ENCODE measurements at places on chromosomes 2 and 18.

- DNase-seq = peak; percentile 74
These were observed 341.3 kb downstream of the MYCN start for GRCh38 chr2:16281451-16282335.

DNA sequence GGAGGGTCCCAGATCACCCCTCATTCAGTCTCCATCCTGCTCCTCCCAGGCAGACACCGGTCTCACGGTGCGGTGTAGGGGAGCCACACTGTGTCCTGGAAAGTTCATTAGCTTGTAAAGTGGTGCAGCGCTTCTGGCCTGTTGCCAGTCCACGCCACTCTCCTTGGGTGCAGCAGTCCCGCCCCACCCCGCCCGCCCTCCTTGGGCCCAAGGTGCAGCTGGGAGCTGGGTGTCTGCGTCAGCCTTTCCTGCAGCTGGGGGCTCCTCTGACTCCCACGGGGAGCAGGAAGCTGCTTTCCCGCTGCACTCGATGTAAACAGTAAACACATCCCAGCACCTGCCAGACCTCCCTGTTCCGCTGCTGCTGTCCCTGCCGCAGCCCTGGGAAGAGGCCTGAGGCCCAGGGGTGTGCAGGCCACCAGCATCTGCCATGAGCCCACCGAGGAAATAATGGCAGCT, 53.8 kb upstream of the ASB18 start:
- DNase-seq = no peak

- no peak for DNase-seq
These were observed 11.2 kb downstream of the EFR3B start for GRCh38 chr2:25053041-25053440.

- DNase-seq = peak; percentile 88
These were observed 24.1 kb upstream of the CHRNA1 start for GRCh38 chr2:174788291-174788929.

DNA sequence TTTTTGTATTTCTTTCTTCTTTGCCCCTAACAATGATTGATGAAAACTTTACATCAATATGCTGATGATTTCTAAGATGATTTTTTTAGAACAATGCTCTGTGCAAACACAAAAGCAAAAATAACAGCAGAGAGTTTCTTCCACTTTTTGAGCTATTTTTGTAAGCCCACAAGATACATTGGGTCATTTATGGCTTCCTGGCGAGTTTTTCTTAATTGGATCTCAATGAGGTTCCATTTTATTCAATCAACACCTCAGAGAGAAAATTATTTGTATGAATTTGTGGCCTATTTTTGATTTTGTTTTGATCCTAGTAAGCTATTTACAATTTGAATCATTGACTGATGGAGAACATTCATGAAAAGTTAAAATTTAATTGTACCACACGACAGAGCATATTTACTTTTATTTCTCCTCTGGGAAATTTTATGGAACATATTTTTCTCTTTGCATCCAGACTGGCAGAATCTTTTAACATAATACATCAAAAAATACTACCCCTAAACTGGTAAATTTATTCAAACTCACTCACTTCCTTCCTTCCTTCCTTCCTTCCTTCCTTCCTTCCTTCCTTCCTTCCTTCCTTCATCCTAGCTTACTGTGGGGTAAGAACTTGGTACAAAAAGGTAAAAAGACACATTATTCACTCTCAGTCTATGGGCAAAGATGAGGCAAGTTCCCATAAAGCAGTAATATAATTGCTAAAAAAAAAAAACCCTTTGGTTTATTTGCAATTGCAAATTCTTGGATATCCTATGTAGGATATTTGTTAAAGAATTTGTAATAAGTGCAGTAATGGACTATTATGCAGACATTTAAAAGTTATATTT, 710.4 kb downstream of the SLC4A3 start:
- no peak for DNase-seq

DNA sequence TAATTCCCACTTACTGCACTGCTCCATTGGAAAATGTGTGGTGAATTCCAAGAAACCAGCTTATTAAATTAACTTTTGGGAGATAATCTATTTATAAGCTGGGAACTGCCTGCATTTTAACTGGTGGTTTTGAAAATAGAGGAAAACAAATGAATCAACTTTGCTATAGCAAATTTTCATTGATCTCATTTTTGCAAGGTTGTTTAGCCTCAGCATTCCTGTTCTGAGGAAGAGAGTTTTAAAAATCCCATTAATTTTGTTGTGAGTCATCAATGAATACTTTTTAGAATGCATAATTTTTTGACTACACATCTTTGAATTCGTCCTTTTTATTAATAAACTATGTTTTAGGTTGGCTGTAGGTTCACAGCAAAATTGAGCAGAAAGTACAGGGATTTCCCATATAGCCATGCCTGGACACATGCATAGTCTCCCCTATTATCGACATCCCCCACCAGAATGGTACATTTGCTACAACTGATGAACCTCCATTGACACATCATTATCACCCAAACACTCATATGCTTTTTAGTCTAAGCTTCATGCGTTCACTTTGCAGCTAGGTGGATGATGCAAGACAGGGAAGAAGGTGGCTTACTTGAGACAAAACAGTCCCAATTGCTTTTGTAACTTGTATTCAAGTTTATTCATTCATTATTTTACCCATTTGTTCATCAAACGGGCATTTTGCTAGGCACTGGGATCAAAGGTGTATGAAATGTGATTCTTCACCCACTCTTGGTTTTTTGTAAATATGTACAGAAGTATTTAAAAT, 106.9 kb downstream of the ZNF521 start:
- DNase-seq = no peak

DNA sequence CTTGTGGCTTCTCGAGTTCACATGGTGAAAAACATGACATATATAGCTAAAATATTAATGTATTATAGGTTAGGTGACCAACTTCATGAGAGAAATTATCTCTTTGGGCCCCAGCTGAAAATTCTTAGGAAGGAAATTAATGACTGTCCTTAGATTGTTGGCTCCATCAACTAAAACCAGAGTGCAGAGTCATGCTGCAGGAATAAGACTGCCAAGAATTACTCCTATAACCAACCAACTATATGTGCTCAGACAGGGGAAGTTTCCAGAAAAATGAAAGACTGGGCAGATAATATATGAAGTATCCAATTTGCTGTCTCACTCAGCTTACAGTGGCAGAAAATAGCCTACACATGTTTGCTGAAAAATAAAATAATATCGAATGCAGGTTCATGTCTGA, 71.0 kb upstream of the TMEFF2 start:
- DNase-seq = no peak

GRCh38 chr2:102313025-102313424, 1.7 kb downstream of the IL1RL1 start:
- no peak for DNase-seq

DNA sequence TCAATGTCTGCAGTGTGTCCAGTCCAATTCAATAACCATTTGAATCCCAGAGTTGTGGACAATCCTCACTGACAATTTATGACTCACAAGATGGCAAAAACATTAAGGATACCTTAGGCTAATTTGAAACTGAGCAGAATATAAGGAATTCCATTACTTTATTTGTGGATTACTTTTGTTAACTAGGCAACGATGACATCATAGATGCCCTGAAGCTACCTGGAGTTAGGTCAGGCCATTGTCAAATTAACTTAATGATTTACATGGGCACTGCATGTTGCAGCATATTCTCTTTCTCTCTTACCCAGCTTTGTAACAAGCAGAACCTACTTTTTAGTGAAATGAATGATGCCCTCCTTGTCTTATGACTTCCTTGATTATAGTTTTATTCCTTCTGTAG, 100.0 kb upstream of the CDCA7 start:
- DNase-seq = no peak

- no peak for DNase-seq
These were observed 764.9 kb downstream of the TMEM182 start for GRCh38 chr2:103526757-103527156.

- no peak for DNase-seq
These were observed 4.4 kb upstream of the RFX8 start for GRCh38 chr2:101479328-101479727.

- no peak for DNase-seq
These were observed 17.5 kb downstream of the YPEL5 start for GRCh38 chr2:30164131-30164925.

DNA sequence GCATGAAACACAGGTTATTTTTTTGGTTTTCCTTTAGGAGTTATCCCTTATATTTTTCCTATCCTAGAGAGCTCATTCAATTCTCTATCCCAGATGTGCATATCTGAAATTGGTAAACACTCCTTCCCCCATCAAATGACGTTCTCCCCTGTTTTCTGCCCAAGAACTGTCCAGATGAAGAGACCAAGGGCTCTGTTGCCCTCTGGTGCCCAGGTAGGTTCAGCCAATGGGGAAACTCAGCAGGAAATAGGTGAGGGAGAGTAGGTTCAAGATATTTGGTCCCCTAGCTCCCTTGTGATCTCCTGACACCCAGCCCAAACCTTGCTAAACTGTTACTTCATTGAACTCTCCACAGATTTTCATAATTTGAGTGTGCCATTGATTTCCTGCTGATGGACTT, 14.1 kb upstream of the INO80C start:
- DNase-seq = no peak

- no peak for DNase-seq
These were observed 204.8 kb downstream of the RBM43 start for GRCh38 chr2:151056870-151057269.

DNA sequence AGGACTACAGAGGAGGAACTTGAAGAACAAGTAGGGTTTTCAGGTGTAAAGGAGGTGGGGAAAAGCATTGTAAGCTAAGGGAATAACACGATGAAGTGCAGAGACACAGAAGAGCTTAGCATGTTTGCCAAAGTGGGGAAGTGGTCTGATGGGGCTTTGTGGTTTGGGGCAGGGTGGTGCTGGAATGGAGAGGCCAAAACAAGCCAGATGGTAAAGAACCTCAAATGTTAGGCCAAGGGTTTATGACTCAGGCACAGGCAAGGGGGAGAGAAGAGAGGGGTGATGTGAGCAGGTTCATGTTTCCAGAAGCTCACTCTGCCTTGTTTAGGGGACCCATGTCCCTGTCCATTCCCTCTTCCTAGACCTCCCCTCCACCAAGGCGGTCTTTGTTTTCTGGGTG, 104.5 kb upstream of the YWHAQ start:
- DNase-seq = no peak

- peak; percentile 90 for DNase-seq
These were observed 285.6 kb downstream of the AGAP1 start for GRCh38 chr2:235779444-235779896.

GRCh38 chr18:6484659-6485058, 69.9 kb upstream of the L3MBTL4 start:
- DNase-seq = no peak

GRCh38 chr2:79082987-79083386, 4.8 kb downstream of the REG1B start:
- DNase-seq = no peak

- no peak for DNase-seq
These were observed 100.4 kb downstream of the HIBCH start for GRCh38 chr2:190219186-190219585.

DNA sequence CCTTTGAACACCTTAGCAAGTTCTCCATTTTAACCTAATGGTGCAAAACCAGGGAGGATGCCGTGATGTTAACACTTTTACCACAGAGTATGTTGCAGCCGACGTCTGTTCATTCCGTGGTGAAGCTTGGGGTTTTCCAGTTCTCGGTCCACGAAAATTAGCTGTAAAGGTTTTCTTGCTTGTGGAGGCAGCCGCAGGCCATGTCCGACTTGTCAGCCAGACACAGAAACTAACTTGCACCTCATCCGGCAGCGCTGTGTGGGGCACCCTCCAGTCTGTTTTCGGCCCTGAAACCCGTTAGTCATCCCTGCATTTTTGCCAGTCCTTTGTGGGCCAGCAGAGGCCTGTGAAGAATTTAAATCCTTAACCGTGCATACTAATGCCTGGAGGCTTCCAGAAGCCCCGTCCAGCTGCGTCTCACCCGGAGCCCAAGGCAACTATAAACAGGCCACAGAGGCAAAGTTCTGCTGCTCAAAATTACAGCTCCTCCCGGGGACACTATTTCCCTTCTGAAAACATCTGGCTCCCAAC, 70.6 kb downstream of the SH3YL1 start:
- no peak for DNase-seq

- no peak for DNase-seq
These were observed 144.2 kb upstream of the CYP1B1 start for GRCh38 chr2:38220164-38220563.

- no peak for DNase-seq
These were observed 9.2 kb upstream of the INHBB start for GRCh38 chr2:120336749-120337148.

- DNase-seq = peak; percentile 88
These were observed at the start of gene PIEZO2 for GRCh38 chr18:11149441-11150270. TSS of gene PIEZO2 (minus strand) at chr18:11149569. CDS start at chr18:11148588, 981 bp downstream.

- no peak for DNase-seq
These were observed 1.5 kb upstream of the BOLA3 start for GRCh38 chr2:74149247-74149525.

- DNase-seq = no peak
These were observed 126.1 kb downstream of the OLA1 start for GRCh38 chr2:174122185-174122584.

DNA sequence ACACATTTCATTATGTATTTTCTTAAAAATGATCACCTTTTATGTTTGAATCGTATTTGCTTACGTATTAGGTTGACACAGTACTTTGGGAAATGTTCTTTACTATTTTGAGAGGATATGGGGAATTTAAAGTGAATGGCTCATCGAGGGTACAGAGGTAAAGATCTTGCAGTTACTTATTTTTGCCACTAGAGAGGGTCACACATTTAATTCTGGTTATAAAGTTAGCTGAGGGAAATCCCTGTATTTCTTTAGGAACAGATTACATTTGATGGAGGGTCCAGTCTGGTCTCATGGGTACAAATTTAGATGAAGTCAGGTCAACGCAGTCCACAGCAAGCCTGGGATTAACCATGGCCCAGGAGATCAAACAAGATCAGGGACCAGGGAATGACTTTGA, 24.5 kb downstream of the DYNC2LI1 start:
- DNase-seq = no peak

DNA sequence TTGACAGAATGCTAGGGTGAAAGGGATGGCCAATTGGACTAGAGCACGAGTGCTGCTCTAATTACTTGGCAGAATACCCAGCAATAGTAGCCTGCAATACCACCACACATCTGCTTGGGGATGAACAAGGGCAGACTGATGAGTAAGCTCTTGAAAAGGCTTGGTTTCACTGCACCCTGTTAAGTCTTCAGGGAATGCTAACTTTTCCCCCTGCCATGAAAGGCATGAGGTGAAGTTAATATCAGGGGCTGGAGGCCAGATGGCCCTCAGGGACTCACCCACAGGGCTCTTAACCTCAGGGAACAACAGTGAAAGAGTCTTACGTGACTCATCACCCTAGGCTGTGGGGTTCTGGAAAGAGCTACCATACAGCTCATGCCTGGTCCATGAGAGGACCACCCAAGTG, 51.7 kb upstream of the MYL1 start:
- DNase-seq = no peak

- DNase-seq = no peak
These were observed 166.7 kb upstream of the GLI2 start for GRCh38 chr2:120568975-120569268.

DNA sequence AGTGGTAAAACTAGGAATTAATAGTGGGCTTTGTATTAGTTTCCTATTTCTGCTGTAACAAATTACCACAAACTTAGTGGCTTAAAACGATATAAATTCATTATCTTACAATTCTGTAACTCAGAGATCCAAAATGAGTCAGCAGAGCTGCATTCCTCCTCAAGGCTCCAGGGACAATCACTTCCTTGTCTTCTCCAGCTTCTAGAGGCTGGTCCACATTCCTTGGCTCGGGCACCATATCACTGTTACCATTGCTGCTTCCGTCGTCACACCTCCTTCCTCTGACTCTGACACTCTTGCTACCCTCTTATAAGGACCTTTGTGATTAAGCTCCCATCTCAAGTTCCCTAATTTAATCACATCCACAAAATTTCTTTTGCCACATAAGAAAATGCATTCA, 567.8 kb upstream of the KLHL29 start:
- DNase-seq = no peak

GRCh38 chr2:11154016-11154922, 998 bp upstream of the SLC66A3 start:
- no peak for DNase-seq
